ENCODE measurements at places on chromosomes 3 and 15. TPM values are rescaled to one million over a fixed set of nuclear protein-coding genes. Genes with fewer than 3 reads are reported as not detected.

The IQGAP1 gene
- 171 TPM for total RNA-seq

The CHRD gene
- total RNA-seq = 33.5 TPM

The CLEC3B gene
- total RNA-seq = 57.1 TPM

The CCR9 gene
- total RNA-seq = 0.10 TPM

The FETUB gene
- not detected for total RNA-seq

The KLHL6 gene
- total RNA-seq = 4.2 TPM

The IMPG2 gene
- 2.1 TPM for total RNA-seq

The GPR171 gene
- not detected for total RNA-seq

The PFKFB4 gene
- 9.4 TPM for total RNA-seq

The CLCN2 gene
- 2.8 TPM for total RNA-seq

The FOXB1 gene
- total RNA-seq = not detected

The ACP3 gene
- 8.3 TPM for total RNA-seq

The RAB7A gene
- 53.4 TPM for total RNA-seq

The OIP5 gene
- total RNA-seq = 2.9 TPM

The GOLGA8Q gene
- total RNA-seq = 1.2 TPM

The ADCY5 gene
- 11.1 TPM for total RNA-seq

The SLC6A1 gene
- 3.1 TPM for total RNA-seq

The ITIH1 gene
- not detected for total RNA-seq

The SLC30A4 gene
- 14.5 TPM for total RNA-seq

The ATR gene
- total RNA-seq = 28.8 TPM

The ISLR2 gene
- total RNA-seq = 8.4 TPM

The IGSF11 gene
- 4.0 TPM for total RNA-seq

The GRM2 gene
- total RNA-seq = 0.21 TPM

The CLDN18 gene
- total RNA-seq = 0.62 TPM

The NEK10 gene
- 40.5 TPM for total RNA-seq
